RPMI8226 (cell line): ENCODE measurements at places on chromosomes 2 and 18.

DNA sequence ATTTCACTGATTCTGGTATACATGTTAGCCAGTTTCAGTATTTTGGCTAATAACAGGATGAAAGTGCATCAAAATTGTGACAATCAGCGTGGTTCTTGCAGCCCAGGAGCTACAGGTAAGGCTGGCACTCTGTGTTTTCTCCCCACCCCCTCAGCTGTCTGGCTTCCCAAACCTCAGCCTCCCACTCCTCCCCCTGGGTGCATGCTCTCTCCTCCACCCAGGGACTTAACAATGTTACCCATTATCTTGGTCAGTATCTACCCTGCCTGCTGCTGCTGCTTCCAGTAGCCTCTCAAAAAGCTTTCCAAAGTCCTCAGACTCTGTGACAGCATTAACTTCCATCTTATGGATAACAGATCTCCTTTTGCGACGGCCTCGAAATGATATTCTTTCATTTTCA lies 41.0 kb downstream of the TRABD2A start:
- no peak for DNase-seq

GRCh38 chr18:35756506-35757117 lies 175.1 kb downstream of the GALNT1 start:
- peak; percentile 70 for DNase-seq

- no peak for DNase-seq
Measured at GRCh38 chr18:3709205-3709604, 259.2 kb downstream of the TGIF1 start.

- no peak for DNase-seq
Measured at GRCh38 chr2:170969030-170969429, 40.0 kb downstream of the GORASP2 start.

DNA sequence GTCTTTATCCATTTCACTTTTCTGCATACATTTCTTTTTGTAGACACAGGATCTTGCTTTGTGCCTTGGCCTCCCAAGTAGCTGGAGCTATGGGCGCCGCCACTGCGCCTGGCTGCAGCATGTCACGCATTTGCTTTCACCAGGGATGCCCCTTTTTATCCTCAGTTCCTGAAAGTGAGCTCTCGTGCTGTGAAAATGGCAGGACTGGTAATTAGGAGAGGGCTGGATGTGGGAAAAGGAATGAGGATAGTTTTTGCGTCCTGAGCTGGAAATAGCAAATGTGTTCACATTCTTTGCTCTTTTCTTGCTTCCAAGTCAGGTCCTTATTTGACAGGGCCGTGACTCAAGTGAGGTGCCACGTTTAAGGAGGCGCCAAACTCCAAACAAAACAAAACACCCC lies 104.6 kb downstream of the LDLRAD4 start:
- no peak for DNase-seq

DNA sequence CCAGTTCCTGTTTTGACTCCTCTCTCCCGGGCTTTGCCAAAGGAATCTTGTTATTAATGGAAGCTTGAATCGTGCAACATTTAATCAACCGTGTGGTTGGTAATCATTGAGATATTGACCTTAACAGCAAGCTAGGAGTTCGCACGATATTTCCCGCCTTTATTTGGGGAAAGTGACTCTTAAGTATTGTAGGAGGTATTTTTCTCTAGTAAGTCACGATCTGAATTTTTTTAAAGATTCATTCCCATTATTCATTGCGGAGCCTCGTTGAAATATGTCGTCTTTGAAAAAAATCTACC lies 663 bp downstream of the NUP35 start:
- DNase-seq = no peak

- no peak for DNase-seq
Measured at GRCh38 chr2:175170659-175171304, 2.8 kb upstream of the ATF2 start.

- no peak for DNase-seq
Measured at GRCh38 chr2:196361606-196362326, 190.4 kb upstream of the STK17B start.
